SK-MEL-5 (cell line): ENCODE measurements at places on chromosomes 11 and 22.

DNA sequence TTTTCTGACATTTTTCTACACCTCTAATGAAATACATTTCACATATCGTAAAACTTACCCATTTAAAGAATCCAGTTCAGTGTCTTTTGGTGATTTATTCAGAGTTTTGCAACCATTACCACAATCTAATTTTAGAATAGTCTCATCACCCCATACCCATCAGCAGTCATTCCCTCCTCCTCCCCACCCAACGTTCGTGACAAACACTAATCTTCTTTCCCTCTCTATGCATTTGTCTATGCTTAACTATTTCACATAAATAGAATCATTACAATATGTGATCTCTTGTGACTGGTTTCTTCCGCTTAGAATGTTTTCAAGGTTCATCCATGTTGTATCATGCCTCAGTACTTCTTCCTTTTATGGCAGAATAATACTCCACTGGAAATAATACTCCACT, 9.5 kb downstream of the TTC28 start:
- DNase-seq, result no peak

GRCh38 chr11:66728693-66729385, at the start of gene SPTBN2:
Gene SPTBN2, minus strand, starts transcription at chr11:66729216. Its CDS starts 7,976 bp downstream, at chr11:66721240.
- no peak for DNase-seq

GRCh38 chr22:42808521-42808920, 48.6 kb downstream of the ARFGAP3 start:
- DNase-seq, result no peak

- DNase-seq, result no peak
Observed at GRCh38 chr11:112177589-112177988, 2.3 kb downstream of the BCO2 start.

- no peak for DNase-seq
Observed at GRCh38 chr11:103070142-103070541, 21.8 kb downstream of the DCUN1D5 start.

DNA sequence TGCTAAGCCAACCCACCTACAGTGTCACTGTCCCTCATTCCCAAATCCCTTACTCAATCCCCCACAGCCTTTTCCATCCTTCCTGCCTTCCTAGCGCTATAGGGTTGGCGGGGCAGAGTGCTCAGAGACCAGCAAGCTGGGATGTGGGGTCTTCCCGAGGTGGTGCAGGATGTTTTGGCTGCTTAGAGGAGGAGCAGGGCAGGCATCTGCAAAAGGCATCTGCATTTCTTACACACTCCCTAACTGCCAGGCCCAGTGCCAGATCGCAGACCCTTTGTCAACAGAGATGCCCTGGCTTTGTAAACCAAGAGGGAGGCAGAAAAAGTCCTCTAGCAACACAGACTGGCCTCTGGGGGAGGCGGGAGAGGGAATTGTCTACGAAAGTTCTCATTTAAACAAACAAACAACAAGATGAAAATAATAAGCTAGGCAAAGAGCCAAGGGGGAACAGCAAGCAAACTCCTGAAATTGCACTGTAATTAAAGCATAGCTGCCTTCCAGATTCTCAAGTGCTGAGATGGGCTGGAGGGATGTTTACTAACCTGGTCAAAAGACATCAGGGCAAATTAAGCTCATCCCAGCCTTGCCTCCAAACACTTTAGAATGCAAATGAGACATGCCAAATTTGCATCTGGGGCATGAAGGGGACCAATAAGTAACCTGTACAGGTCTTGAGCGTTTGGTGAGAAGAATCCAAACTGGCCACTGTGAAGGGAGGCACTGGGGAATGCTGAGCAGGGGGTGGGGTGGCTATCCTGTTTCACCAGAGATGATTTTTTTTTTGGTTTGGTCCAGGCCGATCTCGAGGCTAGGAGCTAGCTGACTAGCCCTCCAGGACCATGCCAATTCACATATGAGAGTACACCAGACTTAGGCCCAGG, 38.1 kb upstream of the ADA2 start:
- DNase-seq, result no peak

GRCh38 chr11:94511932-94512781, at the start of gene C11orf97:
Gene C11orf97, plus strand, starts transcription at chr11:94512461. Its CDS starts 68 bp downstream, at chr11:94512529.
- DNase-seq, result peak; percentile 19

DNA sequence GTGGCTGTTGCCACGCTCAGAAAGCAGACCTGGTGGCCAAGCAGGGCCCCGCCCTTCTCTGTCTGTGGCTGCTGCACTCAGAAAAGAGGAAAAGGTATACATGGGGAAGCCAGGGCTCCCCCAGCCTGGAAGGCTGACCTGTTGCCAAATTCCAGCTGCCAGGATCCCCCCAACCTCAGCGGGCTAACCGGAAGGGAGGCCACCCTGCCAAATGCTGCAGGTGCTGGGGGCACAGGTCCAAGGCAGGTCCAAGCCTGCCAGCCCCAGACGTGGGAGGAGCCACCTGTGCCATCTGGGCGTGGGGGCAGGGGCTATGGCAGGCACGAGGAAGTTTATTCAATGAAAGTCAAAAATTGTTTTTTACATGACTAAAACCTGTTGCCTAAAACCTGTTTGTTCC, 2.6 kb downstream of the NPTXR start:
- DNase-seq, result no peak

GRCh38 chr22:24945430-24945829, 1.1 kb downstream of the LHFPL7 start:
- no peak for DNase-seq

DNA sequence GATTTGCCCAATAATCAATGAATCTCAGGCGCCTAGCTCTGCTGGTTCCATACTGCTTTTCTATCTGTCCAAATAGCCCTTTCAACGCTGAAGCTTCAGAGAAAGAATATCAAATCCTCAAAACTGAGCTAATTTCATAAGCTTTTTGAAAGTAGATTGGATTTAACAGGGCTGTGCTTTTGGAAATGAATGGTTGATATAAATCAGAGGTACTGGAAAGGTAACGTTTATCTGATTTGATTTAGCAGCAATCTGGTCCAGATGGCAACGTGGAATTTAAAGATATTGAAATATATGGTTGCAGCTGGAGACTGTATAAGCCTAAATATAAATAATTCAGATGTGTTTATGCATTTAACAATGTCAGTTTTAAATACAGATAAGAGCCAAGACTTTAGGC, 229.5 kb upstream of the MPPED2 start:
- DNase-seq, result no peak

DNA sequence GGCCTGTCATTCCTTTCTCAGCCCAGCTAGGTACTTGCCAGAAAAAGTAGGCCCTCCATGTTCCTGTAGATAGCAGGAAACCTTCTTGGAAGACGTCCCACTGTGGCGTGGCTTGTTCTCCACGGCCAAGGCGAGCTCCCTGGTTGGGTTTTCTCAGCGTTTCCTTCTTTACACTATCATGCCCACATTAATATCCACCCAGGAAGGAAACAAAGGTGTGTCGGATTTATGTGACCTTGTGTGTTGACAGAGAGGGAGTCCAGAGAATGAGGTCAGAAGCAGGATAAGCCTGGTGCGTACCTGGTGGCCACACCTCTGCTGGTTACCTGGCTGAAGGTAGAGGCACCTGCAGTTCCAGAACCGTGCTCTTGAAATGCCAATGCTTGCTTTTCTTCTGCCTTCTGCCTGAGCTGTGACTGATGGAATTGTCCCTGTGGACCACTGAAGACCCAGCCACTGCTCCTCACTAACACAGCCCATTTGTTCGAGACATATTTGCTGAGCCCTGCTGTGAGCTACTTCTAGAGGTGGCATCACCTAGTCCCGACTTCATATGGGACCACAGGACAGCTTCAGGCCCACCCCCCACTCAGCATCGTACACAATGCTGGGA, 7.9 kb downstream of the ASPHD2 start:
- no peak for DNase-seq

DNA sequence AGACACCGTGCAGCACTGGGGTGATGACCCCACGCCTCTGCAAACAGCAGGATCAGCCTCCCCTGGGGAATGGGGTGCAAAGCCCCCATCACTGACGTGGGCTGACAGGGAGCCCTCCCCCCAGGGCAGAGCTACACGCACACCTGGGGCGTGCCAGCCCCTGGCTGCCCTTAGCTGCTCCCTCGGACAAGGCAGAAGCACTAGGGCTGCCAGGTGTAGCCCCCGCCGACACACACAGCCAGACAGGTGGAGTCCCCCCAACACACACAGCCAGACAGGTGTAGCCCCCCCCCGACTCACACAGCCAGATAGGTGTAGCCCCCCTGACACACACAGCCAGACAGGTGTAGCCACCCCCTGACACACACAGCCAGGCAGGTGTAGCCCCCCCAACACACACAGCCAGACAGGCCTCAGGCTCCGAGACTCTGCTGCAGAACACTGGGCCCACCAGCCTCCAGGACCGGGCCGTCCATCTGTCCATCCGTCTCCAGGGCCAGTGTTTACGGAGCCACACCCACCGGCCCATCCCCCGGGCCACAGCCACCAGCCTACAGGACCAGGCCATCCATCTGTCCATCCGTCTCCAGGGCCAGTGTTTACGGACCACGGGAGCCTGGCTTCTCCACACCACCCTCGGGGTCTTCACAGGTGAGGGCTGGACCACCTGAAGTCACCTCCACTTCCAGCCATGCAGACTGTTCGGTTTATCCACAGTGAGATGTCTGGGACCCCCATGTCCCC, 3.5 kb downstream of the ANO9 start:
- no peak for DNase-seq

DNA sequence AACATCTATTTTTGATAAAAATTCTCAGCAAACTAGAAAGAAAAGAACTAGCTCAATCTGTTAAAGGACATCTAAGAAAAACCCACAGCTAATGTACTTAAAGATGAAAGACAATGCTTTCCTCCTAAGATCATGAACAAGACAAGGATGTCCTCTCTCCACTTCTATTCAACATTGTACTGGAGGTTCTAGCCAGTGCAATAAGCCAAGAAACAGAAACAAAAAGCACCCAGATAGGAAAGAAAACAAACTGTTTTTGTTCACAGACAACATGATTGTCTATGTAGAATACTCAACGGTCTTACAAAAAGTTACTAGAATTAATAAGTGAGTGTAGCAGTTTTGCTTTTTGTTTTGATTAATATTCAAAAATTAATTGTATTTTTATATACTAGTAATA, 7.8 kb downstream of the CD3D start:
- DNase-seq, result no peak

DNA sequence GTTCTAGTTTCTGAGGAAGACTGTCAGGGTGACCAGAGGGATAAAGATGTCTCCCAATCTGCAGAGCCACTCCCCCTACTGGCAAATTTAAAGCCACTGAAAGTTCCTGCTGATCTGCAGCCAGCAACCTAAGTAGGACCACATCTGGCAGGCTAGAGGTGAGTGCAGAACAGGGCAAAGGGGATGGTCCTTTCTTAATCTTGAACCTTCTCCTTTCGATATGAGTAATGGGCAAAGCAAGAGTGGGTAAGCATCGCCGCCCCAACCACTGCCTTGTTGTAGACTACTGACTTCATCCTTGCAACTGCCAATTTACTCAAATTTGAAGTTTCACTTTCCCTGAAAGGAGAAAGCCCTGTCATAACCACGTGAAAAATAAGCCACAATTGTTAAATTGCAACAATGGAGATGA, 30.7 kb downstream of the SCUBE2 start:
- DNase-seq, result peak; percentile 69

GRCh38 chr11:132111838-132112237, 741.4 kb downstream of the NTM start:
- peak; percentile 6 for DNase-seq

GRCh38 chr11:130390071-130390758, 38.2 kb downstream of the ADAMTS8 start:
- DNase-seq, result peak; percentile 53

DNA sequence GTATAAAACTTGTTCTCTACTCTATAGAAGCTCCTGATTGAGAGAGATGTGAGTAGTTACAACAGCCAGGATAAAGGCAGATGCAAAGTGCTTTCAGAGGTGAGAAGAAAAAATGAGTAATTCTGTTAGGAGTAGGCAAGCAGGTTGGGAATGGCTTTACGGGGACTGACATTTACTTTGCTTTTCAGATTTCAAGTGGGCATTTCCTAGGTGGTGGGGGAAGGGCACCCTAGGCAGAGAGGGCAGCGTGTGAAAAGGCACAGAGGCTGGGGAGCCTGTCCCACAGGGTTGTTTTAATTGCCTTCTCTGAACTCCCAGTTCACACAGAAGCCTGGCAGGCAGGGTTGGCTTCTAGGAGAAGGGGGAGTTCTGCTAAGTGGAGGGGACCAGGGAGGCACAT, 106.5 kb downstream of the NAV2 start:
- no peak for DNase-seq

DNA sequence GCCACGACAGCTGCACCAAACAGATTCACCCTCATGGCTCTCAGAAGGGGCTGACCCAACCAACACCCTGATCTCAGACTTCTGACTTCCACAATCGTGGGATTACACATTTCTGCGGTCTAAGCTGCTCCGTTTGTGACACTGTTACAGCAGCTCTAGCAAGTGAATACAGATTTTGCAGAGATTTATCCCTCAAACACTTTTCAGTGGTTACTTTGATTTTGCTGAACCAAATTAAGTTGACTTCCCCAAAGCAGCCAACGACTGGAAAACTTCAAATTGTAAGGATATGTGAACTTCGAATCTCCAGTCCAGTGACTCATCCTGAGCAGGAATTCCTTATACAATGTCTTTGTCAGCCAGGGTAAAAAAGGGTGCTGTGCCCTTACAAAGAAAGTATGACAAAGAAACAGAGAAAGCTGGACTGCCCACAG, 14.8 kb upstream of the INCENP start:
- DNase-seq, result no peak

DNA sequence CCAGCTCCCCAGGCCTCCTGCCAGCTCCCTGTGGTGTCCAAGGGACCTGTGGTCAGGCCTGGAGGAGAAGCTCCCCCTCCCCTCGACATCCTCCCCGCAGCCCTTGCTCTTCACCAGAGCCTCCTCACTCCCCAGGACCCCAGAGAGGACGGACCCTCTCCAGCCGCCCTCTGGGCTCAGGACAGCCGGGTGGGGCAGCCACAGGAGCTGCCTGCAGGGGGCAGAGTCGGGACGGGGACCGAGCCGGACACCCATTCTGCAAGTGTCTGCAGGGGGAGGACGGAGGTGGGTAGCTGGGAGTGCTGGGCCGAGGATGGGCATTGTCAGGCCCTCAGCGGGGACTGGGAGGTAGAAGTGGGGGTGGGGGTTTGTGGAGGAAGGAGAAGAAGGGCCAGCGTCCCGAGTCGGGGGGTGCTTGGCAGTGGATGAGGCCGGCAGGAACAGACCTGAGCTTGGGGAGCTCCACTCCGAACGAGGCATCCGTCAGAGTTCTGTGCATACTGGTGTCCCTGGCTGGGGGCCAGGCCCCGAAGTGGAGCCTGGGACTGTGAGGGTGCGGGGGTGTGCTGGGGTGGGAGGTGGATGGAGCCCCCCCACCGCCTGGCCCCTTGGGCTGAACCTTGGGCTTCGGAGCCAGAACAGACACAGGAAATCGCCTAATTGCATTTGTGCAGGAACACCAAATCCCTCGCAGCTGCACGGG, 15.2 kb downstream of the PRR33 start:
- DNase-seq, result peak; percentile 48

DNA sequence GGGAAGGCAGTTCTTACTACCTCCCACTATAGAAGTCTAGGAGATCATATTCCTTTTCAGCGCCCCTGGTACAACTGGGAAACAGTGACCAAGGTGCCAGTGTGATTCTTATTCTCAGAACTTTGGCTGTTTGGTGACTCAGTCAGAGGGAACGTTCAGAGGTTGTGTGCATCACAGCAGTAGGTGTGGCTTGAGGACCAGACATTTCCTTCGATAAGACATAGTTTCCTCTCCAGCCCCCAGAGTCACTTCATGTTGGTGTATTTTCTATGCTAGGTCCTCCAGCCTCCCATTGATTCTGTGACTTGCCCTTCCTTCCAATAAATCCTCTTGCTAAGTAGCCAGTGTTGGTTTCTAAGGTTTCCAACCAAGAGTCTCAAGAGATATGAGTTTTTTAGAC, 171.9 kb upstream of the MPPED2 start:
- no peak for DNase-seq

GRCh38 chr11:8065031-8065430, 16.0 kb upstream of the TUB start:
- no peak for DNase-seq
